Left ventricle myocardium inferior (tissue), 1 donor: ENCODE measurements at places on chromosomes 3 and 15. TPM values are rescaled to one million over a fixed set of nuclear protein-coding genes. Genes with fewer than 3 reads are reported as not detected.

- no peaks in the 10 kb centered on the region for H3K36me3 ChIP-seq
- H3K4me3 ChIP-seq: no peak overlapping the region
- H3K27me3 ChIP-seq: peaks cover 9% of the 10 kb centered on the region
- peaks cover 10% of the 10 kb centered on the region for H3K4me1 ChIP-seq
- no peak overlapping the region for H3K27ac ChIP-seq
- no peak for DNase-seq
These were observed 224.1 kb upstream of the HES1 start for GRCh38 chr3:193911784-193912340.

GRCh38 chr15:95249524-95249923 lies 1018.2 kb downstream of the MCTP2 start:
- no peak for DNase-seq
- peaks cover 5% of the 10 kb centered on the region for H3K4me1 ChIP-seq
- no peaks in the 10 kb centered on the region for H3K36me3 ChIP-seq

- no peaks in the 10 kb centered on the region for H3K4me1 ChIP-seq
- DNase-seq: no peak
- no peak overlapping the region for H3K4me3 ChIP-seq
- H3K27me3 ChIP-seq: no peaks in the 10 kb centered on the region
- no peak overlapping the region for H3K27ac ChIP-seq
These were observed 117.5 kb downstream of the PDCD6IP start for GRCh38 chr3:33915796-33916546.

- no peak overlapping the region for H3K4me3 ChIP-seq
- H3K36me3 ChIP-seq: peaks cover 19% of the 10 kb centered on the region
- H3K4me1 ChIP-seq: peaks cover 31% of the 10 kb centered on the region
- no peak overlapping the region for H3K27ac ChIP-seq
- H3K27me3 ChIP-seq: no peaks in the 10 kb centered on the region
- DNase-seq: no peak
These were observed 18.6 kb downstream of the UBE2Q2 start for GRCh38 chr15:75861750-75862402.

DNA sequence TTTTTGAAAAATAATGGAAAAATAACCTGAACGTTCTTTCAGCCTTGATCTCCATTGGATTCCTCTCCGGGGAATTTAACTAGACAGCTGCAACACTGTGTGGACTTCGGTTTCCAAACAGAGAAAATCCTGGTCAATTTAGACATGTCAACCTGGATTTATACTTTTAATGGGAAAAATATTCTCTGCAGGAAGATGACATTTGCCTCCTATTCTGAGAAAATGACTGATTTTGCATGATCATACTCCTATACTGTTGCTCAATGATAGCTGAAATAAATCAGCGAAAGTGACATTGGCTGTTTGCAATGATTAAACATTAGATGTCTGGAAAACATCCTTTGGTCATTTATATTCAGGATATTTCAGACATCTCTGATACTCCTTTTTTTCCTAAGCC lies 94.8 kb downstream of the GABRG3 start:
- H3K36me3 ChIP-seq: no peaks in the 10 kb centered on the region
- H3K27me3 ChIP-seq: peaks cover 7% of the 10 kb centered on the region
- no peak overlapping the region for H3K4me3 ChIP-seq
- no peaks in the 10 kb centered on the region for H3K4me1 ChIP-seq

DNA sequence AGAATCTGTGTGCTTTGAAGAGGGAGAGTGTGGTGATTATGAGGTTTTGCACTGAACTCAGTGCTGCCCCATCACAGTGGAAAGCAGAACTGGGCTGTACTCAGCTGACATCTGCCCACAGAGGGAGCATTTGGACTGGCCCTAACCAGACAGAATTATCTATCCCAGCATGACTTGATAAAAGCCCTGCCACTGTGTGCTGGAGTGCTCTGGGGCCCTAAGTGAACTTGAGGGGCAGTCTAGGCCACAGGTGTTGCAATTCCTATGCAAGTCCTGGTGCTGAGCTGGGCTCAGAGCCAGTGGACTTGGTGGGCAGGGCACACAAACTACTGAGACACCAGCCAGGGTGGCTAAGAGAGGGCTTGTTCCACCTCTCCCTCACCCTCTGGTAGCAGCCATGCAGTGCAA lies 269.2 kb upstream of the CTNNB1 start:
- H3K27ac ChIP-seq: no peak overlapping the region
- H3K27me3 ChIP-seq: no peaks in the 10 kb centered on the region
- H3K4me3 ChIP-seq: no peak overlapping the region

FGD5 gene
- total RNA-seq: 13.9 TPM

CPA3 gene
- 1.4 TPM for total RNA-seq

RLBP1 gene
- not detected for total RNA-seq
